ENCODE measurements at places on chromosomes 4 and X.

DNA sequence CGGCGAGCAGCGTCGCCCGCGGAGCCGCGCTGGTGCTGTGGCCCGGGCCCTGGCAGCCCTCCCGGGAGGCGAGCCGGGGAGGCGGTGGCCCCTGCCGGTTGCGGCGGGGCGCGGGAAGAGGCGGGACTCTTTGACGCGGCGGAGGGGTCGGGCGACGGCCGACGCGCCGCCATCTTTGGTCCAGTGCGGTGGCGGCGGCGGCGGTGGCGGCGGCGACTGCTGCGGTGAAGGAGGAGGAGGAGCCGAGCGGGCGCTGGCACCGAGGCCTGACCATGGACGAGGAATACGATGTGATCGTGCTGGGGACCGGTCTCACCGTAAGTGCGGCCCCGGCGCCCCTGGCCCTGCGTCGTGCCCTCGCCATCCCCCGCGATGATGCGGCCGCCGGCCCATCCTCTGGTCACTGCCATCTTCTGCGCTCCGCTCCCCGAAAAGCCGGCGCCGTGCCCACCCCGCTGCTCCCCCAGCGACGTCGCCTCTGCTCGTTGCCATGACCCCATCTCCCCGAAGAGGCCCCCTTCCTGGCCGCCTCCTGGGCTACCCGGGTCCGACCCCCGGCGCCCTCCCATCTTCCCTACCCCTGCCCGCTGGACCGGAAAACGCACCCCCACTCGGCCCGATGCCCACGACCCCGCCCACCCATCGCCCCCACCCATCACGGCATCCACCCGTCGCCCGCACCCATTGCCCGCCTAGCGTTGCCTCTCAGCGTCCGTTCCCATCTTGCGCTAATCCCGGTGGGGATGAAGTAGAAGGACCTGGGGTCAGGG lies at the start of gene GDI1:
GDI1 (plus strand) TSS at position 172 of the 770 bp plus-strand sequence; CDS start at position 273, 101 bp downstream.
- DNase-seq, result peak; percentile 0

DNA sequence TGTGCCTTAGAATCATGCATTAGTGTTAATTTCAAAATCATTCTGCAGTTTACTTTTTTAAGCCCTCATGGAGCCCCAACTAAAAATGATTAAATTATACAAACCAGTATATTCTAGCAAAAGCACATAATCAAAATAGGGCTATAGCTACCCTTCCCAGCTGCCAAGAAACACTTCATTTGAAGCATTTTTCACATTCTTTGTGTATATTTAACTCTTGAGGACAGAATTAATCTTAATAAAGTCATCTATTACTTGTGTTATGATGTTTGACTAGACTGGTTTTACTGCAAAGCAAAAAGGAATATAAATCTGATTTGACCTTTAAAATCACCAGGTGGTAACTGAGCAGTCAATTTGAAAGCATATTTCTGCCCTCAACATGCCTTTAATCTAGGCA lies 145.1 kb downstream of the PRDM5 start:
- no peak for DNase-seq

- no peak for DNase-seq
Observed at GRCh38 chr4:43277003-43277402, 384.5 kb downstream of the GRXCR1 start.

GRCh38 chr4:100880011-100880410 lies 362.2 kb upstream of the EMCN start:
- DNase-seq, result no peak

GRCh38 chrX:103063191-103063845 lies 653 bp downstream of the BEX1 start:
- DNase-seq, result no peak

GRCh38 chr4:182960746-182961145 lies 43.6 kb upstream of the DCTD start:
- DNase-seq, result no peak

- no peak for DNase-seq
Observed at GRCh38 chrX:104913348-104913747, 307.1 kb downstream of the TEX13A start.

- no peak for DNase-seq
Observed at GRCh38 chrX:77404419-77404818, 42.8 kb upstream of the FGF16 start.

- no peak for DNase-seq
Observed at GRCh38 chr4:37757761-37758160, 68.7 kb upstream of the PGM2 start.

DNA sequence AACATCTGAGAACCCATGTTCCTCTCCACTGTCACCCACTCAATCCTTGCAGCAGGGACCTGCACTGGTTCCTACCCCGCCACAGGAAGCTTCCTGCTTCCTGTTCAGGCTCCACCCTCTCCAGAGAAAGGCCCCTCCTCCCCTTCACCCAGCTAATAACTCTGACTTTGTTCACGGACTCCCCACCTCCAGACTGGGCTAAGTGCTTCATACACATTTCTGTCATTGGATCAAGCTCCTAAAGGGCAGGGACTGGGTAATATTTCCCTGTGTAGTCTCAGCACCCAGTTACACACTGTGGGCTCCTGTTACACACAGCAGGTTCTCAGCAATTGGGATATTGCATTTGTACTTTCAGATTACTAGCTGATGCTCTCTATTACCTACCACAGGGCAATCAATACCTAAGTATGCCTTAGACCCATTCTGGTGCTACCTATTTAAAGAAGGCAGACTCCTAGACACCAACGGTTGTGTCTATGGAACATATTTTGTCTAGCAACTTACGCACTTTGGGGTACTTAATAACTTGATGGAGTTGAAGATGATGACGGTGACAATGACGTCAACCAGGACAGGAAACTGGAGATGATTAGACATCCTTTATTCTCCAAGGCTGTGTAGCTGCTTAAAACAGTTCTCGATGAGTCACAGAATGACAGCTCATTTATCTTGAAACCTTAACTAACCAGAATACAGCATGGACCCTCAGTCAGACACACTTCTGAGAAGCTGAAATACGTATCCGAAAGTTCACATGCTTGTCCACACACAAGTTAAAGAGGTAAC lies 58.1 kb downstream of the MAML3 start:
- peak; percentile 32 for DNase-seq

Measured in amniotic stem cell (primary cell).